ENCODE measurements at places on chromosomes 2 and 18.
A peak's percentile ranks its signal among the peaks of the same experiment; 100 is the strongest.

DNA sequence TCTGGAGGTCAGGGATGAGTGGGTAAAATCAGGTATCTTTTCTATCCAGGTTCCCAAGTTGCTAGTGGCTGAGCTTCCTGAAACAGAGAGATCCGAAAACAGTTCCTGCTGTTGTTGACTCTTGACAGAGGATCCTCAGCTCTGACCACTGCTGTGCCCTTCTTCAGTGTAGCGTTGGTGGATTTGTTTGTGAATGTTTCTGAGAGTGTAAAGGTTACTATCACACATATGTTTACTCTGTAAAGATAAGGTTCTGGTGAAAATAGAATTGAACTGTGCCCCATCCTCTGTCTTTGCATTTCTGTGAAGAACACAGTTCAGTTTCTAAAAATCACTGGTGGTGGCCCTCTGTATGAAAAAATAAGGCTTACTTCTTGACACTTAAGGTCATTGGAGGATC, 119.8 kb downstream of the LDLRAD4 start:
- no peak for DNase-seq

- DNase-seq, result no peak
Observed at GRCh38 chr2:30147196-30147714, 448 bp downstream of the YPEL5 start.

DNA sequence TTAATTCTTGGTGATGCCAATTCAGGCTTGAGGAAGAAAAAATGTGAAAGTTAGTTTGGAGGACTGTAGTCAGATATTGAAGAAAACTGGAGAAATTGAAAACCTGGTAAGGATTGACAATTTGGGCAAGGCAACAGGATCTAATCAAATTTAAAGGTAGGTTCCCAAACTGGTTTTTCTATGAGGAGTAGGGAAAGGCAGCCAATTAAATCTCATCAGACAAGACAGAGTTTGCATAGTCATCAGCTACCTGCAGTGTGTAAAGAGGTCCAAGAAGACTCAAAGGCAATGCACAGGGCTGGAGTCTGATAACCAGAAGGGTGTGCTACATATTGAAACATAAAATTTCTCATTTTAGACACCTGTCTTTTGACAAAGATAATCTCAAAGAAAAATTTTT, 16.0 kb upstream of the CAB39 start:
- no peak for DNase-seq

DNA sequence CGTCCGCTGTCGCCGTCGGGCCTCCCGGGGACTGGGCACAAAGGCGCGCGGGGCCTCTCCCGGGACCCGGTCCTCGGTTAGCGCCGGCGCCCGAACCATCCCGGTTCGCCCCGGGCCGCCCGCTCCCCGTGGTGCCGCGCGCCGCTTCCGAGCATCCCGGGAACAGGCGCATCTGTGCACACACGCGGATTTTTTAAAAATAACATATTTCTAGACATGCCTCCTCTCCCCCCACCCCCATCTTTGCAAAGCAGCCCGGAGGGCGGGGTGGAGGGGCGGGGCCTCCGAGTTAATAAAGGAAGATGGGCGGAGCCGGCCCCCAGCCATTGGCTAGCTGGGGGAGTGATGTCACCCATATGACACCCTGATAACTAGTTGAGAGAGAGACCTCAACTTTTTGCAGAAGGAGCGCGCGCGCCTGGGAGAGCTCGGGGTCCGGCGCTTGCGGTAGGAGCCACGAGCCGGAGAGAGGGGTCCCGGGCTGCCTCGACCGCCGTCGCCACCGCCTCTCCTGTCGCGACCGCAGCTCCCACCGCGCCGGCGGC, at the start of gene SOX11:
TSS of gene SOX11 (plus strand) at position 400 of the 545 bp plus-strand sequence. CDS start 338 bp downstream, outside the sequence.
- DNase-seq, result no peak

- no peak for DNase-seq
Observed at GRCh38 chr2:198966269-198966668, 491.5 kb downstream of the SATB2 start.

DNA sequence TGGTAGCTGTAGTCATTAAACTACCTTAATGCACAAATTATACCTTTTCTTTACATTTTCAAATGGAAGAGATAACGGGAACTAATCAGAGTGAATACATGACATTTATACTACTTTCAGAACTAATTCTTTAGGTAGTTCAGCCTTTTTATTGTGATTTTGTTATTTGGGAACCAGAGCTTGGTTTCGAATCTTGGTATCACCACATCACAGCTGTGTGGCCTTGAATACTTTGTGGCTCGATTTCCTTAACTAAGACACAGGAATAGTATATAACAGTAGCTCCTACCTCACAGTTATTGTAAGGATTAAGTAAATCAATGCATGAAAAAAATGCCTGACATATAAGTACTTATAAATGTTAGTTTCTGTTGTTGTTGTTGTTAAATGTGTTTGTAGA, 240.0 kb downstream of the WDR7 start:
- no peak for DNase-seq

DNA sequence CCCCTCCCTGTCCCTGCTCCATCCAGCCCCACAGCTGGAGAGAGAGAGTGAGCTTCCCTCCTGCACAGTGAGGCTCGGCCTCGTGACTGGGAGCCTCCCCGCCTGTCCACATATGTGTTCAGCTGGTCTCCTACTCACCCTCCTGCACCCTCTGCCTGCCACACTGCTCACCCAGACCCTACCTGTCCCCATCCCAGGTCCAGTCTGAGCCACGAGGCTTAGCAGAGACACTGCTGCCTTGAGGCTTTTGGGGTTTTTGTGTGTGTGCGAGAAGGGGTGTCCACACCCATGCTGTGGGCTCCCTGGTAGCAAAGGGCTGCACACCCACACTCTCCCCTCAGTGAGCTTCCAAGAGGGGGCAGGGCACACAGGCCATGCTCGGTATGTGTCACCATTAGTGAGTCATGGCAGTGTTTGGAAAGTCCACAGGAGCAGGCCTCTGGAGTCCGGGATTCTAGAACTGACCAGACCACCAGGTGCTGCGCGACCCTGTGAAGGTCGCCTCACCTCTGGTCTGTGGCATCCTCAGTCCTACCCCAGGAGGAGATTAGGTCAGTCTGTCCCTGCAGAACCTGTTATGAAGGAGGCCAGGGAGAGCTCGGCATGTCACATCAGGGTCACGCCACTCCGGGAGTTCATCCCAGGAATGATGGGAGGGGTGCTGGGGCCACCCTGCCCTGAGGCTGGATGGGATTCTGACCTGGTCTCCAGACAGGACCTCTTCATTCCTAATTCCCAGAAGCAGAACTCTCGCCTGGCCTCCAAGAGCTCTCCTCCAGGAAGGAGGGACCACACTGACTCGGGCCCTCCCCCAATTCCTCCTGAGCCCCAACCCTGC, 39.9 kb upstream of the SMAD7 start:
- no peak for DNase-seq

DNA sequence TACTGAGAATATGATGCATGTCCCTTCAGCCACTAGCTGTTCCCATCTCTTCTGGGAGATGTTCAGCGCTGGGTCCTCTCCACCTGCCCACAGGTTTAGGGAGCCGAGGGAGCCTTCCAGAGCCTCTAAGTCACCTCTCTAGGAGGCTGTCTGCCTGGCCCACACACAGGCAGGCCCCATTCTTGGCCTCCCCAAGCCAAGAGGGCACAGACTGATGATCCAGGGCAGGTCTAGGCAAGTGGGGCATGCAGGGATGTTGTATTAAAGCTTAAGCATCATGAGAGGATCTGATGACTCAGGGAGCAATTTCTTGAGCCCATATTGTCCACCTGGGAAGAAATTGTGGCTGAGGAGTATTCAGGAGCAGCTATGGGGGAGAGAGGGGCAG, 19.9 kb downstream of the TMSB10 start:
- DNase-seq, result no peak

- DNase-seq, result no peak
Observed at GRCh38 chr2:174971868-174972781, 33.1 kb downstream of the CHN1 start.

DNA sequence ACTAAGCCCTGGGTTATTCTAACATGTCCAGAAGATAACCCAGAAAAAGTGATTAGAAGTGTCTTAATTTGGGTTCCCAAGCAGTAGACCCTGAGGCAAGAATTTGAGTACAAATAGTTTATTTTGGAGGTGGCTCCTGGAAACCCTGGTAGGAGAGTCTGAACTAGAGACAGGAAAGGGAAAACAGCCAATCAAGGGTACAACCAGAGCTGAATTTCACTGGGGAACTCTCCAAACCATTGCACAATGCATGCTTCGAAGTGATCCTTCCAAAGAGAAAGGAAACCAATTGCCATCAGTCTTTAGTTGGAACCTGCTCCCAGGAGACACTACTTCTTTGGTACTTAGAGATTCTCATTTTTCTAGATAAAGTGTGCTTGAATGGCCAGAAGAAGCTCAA, 361.5 kb downstream of the MBD2 start:
- DNase-seq, result no peak

DNA sequence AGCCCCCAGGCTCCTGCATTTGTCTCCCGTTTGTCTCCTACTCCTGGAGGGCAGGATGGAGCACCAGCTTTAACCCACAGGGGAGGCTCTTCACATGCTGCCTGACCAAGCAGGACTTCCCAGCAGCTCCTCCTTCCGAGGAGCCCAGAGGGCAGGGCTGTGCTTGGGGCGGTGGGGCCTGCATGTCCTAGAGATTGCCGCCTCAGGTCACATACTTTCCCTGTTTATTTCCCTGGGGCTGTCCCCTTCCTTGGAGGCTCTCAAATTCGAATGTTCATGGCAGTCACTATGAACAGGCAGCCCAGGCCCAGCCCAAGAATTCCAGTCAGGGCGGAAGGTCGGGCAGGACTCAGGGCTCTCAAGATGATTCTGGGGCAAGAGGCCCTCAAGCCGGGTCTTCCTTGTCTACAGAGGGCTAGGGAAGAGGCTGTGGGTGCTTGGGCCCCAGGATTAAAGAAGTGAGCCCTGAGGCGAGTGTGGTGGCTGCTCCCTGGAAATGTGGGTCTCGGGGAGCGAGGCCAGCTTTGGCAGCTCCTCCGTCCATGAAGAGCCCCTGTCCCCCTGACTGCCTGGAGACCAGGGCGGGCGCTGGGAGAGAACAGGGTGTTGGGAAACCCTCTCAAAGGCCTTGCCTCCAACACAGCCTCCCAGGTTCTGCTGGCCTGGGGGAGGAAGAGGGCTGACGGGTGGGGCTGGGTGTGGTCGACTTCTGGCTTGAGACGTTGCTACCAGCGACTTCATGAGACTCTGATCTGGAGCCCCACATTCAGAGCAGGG, 48.9 kb upstream of the HPCAL1 start:
- no peak for DNase-seq

- no peak for DNase-seq
Observed at GRCh38 chr2:237585590-237586221, 4.8 kb downstream of the RAB17 start.

GRCh38 chr2:156892467-156893281, 364.8 kb upstream of the GALNT5 start:
- no peak for DNase-seq

GRCh38 chr2:239774933-239775622, 250.1 kb downstream of the NDUFA10 start:
- no peak for DNase-seq

- no peak for DNase-seq
Observed at GRCh38 chr2:138777996-138778395, 2.2 kb downstream of the NXPH2 start.

GRCh38 chr2:79723830-79724229, 211.0 kb downstream of the CTNNA2 start:
- DNase-seq, result no peak

DNA sequence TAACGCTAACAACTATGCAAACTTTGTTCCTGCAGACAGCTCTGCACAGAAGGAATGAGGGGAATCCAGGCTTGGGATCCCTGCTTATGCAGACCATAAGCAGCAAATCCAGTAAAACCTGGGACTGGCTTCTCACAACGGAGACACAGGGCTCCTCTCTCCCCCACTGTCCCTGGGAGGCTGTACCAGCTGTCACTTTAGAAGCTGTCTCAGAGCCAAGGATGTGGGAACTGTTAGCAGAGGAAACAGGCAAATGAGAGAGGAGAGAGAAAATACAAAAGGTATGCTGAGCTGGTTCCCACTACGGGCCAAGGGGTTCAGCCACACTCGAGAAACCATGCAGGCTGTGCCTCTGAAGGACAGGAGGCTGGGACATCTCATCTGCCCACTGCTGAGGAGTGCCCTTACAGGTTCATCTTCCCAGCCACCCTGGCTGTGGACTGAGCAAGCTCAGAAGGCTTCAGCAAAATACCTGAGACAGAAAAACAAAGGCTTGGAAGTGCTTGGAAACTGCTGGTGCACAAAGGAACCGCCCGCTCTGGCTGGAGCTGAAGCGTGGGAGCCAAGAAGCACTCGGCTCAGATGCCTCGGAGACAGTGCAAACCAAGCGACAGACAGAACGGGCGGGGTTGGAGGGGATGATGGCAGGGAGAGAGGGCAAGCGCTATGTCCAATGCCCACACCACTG, 72.5 kb downstream of the FAM210A start:
- no peak for DNase-seq

GRCh38 chr2:166376873-166377272, 1.1 kb upstream of the SCN9A start:
- DNase-seq, result no peak

GRCh38 chr2:33115196-33115595, 168.4 kb downstream of the LTBP1 start:
- no peak for DNase-seq

GRCh38 chr18:2494921-2495320, 76.4 kb downstream of the METTL4 start:
- no peak for DNase-seq

GRCh38 chr2:167484875-167485274, 596.6 kb downstream of the XIRP2 start:
- no peak for DNase-seq

DNA sequence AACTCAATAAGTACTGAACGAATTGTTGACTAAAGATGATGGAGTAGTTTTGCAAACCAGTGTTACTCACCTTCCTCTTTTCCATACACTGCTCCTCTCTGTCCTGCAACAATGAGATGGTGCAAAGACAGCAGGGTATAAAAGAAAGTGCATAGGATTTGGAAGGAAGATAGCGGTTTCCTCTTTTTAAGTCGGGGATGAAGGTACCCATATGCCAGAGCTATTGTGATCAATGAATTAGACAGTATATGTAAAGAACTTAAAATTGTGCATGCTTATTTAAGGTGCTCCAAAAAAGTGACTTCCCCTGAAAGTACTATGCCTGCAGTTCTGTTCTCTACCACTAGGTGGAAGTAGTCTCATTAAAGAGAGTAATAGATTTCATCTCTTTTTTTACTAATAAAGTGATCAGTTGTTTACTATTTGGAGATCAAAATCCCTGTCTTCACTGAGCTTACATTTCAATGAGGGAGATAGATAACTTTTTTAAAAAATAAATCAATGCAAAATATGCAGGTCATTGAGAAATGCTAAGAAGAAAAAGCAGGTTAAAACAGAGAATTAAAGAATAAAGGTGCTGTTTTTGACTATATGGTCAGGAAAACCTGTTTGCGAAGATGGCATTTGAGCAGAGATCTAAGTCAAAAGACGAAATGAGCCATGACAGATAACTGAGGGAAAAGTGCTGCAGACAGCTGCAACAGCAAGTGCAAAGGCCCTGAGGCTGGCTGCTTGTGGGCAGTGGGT, 339.7 kb upstream of the SLC14A2 start:
- no peak for DNase-seq

GRCh38 chr18:62524440-62525200, 1.8 kb downstream of the ZCCHC2 start:
- DNase-seq, result peak; percentile 65

DNA sequence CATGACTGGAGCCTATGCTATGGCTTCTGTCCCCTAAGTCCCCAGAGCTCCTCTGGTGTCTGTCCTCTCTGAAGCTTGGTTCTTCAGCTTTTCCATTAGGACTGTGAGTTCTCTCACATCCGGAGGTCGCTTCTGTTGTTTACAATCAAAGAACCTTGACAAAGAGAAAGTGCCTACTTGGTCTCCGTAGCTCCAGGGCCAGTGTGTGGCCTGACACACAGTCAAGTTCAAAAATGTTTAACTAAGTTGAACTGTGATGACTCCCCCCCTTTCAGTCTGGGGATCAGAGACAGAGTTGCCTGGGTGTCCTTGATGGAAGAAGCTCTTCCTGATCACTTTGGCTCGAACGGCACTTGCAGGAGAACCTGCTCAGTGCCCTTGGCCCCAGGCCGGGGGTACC, 26.3 kb upstream of the YWHAQ start:
- no peak for DNase-seq

All from activated CD4-positive, alpha-beta T cell treated with anti-CD3 and anti-CD28 coated beads for 4 hours (primary cell).